ENCODE measurements at places on chromosomes 2 and 18.
A peak's percentile ranks its signal among the peaks of the same experiment; 100 is the strongest.

GRCh38 chr2:132482821-132483220 is 66.2 kb downstream of the GPR39 start:
- DNase-seq, result no peak
- no peaks in the 10 kb centered on the region for H3K36me3 ChIP-seq
- no peak overlapping the region for H3K27ac ChIP-seq
- no peaks in the 10 kb centered on the region for H3K4me1 ChIP-seq
- H3K4me3 ChIP-seq, result no peak overlapping the region

GRCh38 chr2:73111073-73112025 is 1.4 kb downstream of the RAB11FIP5 start:
- H3K27ac ChIP-seq, result no peak overlapping the region
- H3K4me3 ChIP-seq, result peak overlapping the region; percentile 62
- H3K27me3 ChIP-seq, result peaks cover 29% of the 10 kb centered on the region
- no peaks in the 10 kb centered on the region for H3K36me3 ChIP-seq

DNA sequence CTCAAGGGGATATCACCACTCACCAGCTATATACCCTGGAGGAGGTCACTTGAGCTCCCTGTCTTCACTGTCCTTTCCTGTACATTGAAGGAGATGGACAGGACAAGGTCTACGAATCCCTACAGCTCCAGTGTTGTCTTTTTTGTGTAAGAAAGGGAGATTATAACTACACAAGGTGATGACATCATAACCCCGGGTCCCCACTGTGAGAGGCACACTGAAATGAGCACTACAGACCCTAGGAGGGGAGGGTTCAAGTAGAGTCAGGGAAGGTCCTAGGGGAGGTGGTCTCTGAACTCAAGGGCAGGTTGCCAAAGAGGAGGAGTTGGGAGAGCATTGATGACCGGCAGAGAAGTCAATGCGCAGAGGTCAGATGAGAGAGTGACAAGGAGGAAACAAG is 108.3 kb upstream of the SLC14A2 start:
- H3K36me3 ChIP-seq, result no peaks in the 10 kb centered on the region
- peaks cover 1% of the 10 kb centered on the region for H3K27me3 ChIP-seq
- no peak for DNase-seq
- H3K4me1 ChIP-seq, result no peaks in the 10 kb centered on the region

DNA sequence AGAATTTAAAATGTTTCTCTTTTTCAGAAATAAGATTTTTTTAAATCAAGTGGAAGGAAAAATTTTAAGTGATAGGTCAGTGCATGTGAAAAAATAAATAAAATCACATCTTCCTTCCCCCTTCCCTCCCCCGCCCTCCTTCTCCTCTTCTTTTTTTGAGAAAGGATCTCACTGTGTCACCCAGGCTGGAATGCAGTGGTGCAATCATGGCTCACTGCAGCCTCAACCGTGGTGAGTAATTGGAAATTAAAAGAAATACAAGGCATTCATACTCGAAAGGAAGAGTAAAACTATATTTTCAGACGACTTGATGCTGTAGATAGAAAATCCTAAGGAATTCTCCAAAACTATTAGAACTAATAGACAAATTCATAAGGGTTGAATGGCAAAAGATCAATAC is 16.9 kb upstream of the CRACDL start:
- H3K27me3 ChIP-seq, result peaks cover 37% of the 10 kb centered on the region
- H3K4me3 ChIP-seq, result no peak overlapping the region
- no peak overlapping the region for H3K27ac ChIP-seq

DNA sequence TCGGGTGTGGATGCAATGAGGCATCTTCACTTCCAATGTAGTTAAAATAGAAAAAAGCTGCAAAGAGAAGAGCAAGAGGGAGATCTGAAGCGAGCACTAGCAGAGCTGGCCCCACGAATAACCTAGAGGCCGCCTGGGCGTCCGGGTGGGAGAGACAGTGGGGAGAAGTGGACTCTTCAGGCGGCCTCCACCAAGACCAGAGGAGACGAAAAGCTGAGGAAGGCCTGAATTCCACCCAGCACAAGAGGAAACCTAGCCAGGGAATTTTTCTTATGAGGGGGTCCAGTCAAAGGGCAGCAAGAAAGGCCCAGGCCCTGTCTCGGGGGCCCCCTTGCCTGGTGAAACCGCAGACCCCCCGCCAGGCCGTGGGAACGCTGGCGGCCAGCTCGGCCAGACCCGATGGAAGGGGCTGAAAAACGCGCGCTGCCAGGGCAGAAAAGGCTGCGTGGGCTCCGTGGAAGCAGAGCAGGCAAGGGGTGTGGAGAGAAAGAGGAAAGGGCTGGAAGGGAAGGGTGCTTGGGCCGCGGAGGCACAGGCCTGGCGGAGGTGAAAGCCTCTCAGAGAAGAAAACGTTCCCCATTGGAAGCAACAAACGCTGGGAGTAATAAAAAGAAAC is 69.2 kb downstream of the KCTD1 start:
- H3K27ac ChIP-seq, result no peak overlapping the region
- no peak for DNase-seq
- H3K27me3 ChIP-seq, result no peaks in the 10 kb centered on the region
- no peak overlapping the region for H3K4me3 ChIP-seq
- H3K4me1 ChIP-seq, result no peaks in the 10 kb centered on the region

Measured in activated CD8-positive, alpha-beta T cell treated with anti-CD3 and anti-CD28 coated beads, Interleukin-2, amount 10 ng/mL, durations not matched to agents 7 days and 5 days (primary cell).